Kidney (tissue), 22 donors: ENCODE measurements at places on chromosomes 16 and 17.

DNA sequence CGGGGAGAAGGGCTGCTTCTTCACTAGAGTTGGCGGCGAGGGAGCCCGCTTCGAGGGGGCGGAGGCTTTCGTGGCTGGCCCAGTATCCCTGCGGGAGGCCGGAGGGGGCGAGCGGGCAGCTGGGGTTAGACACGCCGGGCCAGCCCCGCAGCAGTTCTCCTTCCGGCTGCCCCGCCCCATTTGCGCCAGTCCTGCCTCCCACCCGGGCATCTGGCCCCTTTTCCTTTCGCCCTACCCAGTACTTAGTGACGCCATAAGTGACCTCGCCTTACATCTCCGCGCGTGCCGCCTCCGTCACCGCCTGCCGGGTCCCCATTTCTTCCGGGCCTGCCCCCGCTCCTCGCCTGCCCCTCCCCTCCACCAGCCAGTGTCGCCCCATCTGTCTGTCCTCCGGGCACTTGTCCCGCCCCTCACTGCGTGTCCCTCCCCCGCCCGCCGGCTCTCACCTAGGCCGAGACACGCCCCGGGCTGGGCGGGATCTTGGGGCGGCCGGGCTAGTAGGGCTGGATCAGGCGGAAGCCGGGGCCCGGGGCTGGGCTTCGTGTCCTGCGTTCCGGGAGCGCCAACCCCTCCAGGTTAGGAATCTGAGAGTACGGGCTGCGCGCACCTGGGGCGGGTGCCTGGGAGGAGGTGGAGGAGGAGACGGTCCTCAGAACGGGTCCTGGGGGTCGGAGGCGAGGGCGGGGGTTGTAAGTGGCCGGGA, 14.3 kb downstream of the SPATA32 start:
- no peaks in the 10 kb centered on the region for H3K27me3 ChIP-seq
- no peaks in the 10 kb centered on the region for H3K4me1 ChIP-seq
- DNase-seq, result peak; percentile 88
- H3K4me3 ChIP-seq, result peak overlapping the region; percentile 59
- H3K27ac ChIP-seq, result peak overlapping the region; percentile 51

DNA sequence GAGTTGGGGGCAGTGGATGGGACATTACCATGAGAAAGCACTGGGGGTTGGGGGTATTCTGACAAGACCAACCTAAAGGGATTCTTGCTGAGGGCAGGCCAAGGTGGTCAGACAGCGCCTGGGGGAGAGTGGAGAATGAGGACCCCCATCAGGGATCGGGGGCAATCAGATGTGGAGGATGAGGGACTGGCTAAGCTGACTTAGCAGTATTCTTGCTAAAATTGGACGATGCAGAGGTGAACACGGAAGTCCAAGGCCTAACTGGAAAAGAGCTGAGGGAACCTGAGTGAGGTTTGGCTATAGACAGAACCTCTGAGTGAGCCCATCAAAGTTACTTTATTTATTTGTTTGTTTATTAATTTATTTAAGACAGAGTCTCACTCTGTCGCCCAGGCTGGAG, 9.2 kb downstream of the QPRT start:
- no peak overlapping the region for H3K27ac ChIP-seq
- no peak overlapping the region for H3K4me3 ChIP-seq
- no peaks in the 10 kb centered on the region for H3K4me1 ChIP-seq
- DNase-seq, result no peak

- H3K27ac ChIP-seq, result no peak overlapping the region
- H3K4me1 ChIP-seq, result peaks cover 8% of the 10 kb centered on the region
- DNase-seq, result no peak
- H3K27me3 ChIP-seq, result no peaks in the 10 kb centered on the region
- H3K36me3 ChIP-seq, result peaks cover 4% of the 10 kb centered on the region
- H3K4me3 ChIP-seq, result no peak overlapping the region
Observed at GRCh38 chr16:4709481-4709880, 16.1 kb downstream of the NUDT16L1 start.

- H3K4me3 ChIP-seq, result no peak overlapping the region
- no peaks in the 10 kb centered on the region for H3K27me3 ChIP-seq
Observed at GRCh38 chr17:71959154-71959553, 161.7 kb upstream of the SOX9 start.

- H3K4me1 ChIP-seq, result no peaks in the 10 kb centered on the region
- H3K36me3 ChIP-seq, result no peaks in the 10 kb centered on the region
- H3K27ac ChIP-seq, result no peak overlapping the region
Observed at GRCh38 chr17:20981046-20981920, 61.5 kb downstream of the USP22 start.
